Midbrain (tissue), 1 donor: ENCODE measurements at places on chromosomes 5 and 9.

- no peak for DNase-seq
Observed at GRCh38 chr5:31192442-31192841, 1.0 kb upstream of the CDH6 start.

DNA sequence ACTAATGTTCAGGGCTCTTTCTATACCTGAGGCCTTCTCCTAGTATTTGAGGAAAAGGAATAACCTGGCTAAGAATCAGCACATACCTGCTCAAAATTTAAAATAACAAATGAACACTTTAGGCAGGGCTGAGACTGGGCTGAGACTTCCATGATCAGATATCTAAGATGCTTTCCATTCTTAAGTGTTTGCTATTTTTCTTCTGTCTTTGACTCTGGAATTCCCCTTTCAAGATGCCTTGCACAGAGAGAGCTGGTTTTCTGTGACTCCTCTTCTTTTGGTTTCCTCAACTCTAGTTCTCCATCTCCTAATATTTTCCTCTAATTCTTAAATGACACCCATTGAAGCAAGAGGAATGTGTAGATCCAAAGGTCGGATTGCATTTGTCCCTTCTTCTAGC is 61.1 kb downstream of the DPYSL3 start:
- no peak for DNase-seq

DNA sequence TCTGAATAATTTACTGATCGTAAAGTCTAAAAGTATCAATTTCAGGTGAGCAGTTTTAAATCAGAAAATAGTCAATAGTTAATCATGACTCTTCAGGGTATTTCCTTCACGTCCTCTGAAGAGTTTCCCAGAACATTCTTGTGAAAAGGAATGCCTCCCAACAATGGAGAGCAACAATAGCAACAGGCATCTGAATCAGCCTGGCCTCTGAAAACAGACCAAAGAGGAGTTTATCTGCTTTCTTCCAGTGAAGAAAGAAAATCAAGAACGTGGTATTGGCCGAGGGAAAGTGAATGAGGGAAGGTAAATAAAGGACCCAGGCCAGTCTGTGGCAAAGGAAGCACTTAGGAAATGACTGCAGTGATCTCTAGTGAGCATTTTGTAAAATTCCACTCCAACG is 26.1 kb upstream of the RASGEF1C start:
- no peak for DNase-seq

- DNase-seq = no peak
Observed at GRCh38 chr5:79566896-79567295, 45.3 kb upstream of the TENT2 start.

DNA sequence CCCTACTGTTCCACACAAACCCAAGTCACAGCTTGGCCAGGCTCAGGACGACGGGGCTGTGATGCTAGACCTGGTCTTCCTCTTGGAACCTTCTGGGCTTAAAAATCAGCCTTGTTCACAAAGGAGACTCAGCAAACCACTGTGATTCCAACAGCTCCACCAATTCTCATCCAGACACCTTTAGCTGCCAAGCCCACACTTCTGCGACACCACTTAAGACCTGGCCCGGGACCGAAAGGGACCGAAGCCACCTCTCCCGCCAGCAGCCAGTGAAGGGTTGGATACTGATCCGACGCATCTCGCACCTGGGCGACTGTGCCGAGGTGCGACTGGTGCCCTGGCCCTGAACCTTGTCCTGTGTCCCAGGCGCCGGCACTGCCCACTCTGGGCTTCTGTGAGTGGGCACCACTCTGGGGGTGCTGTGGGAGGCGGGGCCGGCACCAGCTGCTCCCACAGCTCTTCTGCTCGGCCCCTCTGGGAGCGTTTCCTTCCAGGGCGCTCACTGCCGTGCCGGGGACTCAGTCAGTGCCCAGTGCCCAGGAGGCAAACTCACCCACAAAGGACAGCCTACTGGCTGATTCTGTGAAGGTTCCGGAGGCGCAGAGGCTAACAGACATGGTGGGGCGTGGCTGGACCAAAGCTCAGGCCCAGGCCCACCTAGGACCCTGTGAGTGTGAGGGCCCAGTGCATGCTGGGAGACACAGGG is 50.9 kb downstream of the EXD3 start:
- DNase-seq = no peak

DNA sequence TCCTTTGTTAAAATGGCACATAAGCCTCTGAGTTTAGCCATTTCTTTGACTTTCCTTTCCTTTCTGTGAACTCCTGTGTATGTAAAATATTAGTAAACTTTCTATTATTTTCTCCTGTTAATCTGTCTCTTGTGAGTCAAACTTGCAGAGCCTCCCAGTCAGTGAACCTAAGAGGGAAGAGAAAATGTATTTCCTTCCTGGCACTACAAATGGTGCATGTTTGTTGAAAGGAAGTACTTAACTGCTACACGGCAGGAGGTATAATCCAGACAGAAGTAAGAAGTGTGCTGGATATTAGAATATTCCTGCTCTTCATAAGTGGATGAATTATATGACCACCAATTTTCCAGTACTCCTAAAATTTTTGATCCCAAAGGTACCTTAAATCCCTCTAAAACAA is 23.0 kb downstream of the CTSL start:
- DNase-seq = no peak

- DNase-seq = peak; percentile 15
Observed at GRCh38 chr9:35905912-35906679, at the start of gene HRCT1. Gene HRCT1 (plus strand): TSS chr9:35906202. CDS start chr9:35906288, 86 bp downstream.

DNA sequence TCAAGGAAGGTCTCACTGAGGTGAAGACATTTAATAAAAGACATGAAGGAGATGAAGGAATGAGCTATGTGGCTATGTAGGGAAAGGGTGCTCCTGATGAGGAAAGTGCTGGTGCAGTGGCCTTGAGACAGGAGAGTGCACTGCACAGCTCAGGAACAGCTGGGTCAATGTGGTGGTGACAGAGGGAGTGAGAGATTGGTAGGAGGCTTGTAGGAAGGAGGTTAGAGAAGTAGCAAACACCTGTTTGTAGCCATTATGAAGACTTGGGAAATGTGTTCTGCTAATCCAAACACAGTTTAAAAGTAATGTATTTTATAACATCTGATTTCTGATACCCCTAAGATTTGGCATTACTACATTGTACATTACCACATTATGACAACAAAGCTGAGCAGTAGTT is 115.1 kb upstream of the MTAP start:
- no peak for DNase-seq

GRCh38 chr9:23663536-23663935 is 162.5 kb downstream of the ELAVL2 start:
- no peak for DNase-seq

GRCh38 chr9:15417626-15418025 is 5.0 kb upstream of the SNAPC3 start:
- no peak for DNase-seq

DNA sequence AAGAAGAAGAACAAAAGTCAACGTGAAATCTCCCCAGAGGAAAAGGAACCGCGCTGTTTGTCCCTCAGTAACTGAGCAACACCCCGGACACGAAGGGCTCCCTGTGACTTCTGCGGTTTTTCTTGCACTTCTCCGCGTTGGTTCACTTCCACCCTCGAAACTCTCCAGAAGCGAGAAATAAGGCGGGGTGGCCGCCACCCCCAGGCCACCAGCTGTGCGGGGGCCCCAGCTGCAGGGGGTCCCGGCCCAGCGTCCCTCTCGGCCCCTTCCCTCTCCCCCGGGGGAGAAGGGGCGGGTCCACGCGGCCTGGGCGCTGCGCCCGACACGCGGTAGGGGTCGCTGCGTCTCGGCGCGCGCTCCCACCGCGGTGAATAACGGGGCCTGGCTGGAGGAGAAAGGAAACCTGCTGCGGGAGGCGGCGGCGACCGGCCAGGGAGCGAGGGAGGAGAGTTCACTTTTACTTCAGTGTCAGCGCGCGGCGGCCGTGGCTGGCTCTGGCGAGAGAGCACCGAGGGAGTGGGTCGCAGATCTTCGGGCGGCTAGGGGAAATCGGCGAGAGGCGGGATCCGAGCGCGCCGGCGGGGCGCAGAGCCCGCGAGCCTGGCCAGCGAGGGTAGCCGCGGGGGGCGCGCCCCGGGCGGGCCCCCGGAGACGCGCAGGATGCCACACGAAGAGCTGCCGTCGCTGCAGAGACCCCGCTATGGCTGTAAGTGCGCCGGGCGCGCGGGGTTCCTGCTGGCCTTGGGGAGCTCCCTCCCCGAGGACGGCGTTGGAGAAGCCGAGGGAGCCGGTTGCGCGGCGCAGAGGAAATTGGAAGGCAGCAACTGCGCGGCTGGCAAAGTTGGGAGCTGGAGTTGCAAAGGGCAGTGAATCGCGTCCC is at the start of gene IQGAP2:
IQGAP2 (plus strand) TSS at position 400 of the 880 bp plus-strand sequence; CDS start at position 661, 261 bp downstream.
- DNase-seq = peak; percentile 14
